ENCODE measurements at places on chromosomes 1 and 21.

DNA sequence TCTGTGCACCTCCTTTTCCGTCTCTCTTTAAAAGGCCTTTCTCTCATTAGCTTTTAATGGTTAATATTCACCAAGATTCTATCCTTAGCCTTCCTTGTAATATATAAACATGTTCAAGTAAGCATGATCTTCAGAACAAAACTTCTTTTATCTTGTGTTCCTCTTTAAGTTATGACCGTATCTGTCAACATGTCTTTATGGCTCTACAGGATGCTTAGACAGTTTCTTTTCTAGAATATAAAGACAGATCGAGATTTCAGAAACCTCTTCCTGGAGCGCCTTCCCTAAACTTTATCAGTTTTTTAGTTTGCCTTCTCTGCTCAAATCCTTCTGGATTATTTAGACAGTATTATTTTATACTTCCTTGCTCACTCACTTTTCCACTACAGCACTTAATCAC is 7.2 kb downstream of the RO60 start:
- DNase-seq, result no peak

- no peak for DNase-seq
These were observed 73.9 kb downstream of the MAN1C1 start for GRCh38 chr1:25690396-25690956.

DNA sequence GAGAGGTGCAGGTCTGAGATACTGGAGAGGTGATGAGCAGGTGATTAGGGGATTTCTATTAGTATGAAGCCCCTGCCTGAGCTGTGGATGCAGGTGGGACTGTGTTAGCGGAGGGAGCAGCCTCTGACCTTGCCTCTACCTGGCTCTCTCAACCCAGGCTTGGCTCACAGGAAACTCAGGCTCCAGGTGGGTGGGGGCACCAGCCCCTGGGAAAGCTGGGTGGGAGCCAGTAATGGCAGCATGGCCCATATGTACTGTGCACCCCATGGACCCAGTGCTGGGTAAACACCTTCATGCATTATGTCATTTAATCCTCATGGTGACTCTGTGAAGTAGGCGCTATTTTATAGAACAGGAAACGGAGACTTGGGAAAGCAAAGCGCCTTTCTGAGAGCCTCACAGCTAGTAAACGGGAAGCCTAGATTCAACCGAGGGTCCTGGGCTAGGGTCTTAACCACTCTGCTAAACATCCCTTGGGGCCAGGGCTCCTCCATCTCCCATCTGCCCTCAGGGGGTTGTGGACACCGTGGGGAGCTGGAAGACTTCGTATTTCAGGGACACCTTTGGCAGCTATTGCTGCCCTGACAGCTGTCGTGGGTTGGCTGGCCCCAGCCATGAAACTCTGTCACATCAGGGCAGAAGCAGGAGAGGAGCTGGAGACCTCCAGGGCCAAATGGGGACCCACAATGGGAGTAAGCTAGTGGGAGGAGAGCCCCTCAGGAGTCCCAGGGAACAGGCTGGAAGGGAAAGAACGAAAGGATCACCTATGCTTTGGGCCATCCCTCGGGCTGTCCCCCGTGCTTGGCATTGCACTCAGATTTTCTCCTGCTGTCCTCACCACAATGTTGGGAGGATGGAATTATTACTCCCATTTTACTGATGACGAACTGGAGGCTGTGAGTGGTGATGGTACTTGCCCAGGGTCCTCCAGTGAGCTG is 59.6 kb upstream of the CSF3R start:
- DNase-seq, result no peak

- no peak for DNase-seq
These were observed 164.7 kb downstream of the CLIC6 start for GRCh38 chr21:34833465-34833864.

All from hematopoietic multipotent progenitor cell (in vitro differentiated cells).